ENCODE measurements at places on chromosomes 13 and 19.
A peak's percentile ranks its signal among the peaks of the same experiment; 100 is the strongest.

DNA sequence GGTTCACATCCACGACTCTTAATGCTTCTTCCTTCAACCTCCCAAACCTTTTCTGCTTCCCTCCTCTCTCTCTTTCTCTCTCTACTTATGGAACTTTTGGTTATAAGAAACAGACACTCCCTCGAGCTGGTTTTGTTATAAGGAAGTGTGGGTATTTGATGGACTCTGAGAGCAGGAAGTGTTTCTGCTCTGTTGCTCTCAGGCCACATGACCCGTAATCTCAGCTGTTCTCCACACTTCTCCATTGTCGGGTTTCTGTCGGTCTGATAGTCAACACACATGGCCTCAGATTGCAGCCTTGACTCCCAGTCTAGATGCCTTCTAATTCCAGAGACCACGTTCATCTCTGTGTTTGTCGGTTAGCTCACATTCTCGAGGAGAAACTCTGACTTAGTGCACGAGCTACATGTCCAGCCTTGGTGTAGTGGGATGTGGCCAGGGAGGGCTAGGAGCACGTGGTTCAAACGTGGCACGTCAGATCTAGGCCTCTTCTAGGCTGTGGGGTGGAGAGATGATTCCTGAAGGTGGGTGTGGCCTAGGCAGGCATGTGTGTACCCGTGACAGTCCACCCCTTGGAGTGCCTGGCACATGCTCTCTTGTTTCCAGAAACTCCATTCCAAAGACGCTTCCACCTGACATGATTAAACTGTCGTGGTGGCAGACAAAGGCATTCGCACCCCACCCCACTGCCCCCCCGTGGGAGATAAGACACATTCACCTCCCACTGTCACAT lies 26.3 kb downstream of the CNFN start:
- DNase-seq, result no peak

DNA sequence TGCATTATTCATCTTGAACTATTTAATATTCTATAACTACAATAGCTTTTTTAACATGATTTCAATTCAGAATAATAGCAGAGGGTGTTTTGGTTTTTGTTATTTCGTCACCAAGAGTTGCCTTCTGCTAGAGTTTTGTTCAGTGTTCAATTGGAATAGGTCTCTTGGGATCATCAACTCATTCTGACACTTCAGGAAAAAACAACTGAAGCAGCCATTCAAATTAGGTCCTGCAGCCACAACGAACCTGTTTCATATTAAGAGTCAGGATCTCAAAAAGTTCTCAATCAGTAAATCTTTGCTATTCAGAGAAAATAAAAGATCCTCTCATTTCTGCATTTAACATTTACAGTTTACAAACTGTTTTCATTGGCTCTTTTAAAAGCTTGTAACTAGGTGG lies 2.4 kb upstream of the CHAMP1 start:
- DNase-seq, result no peak

GRCh38 chr19:48836089-48837017 lies at the start of gene HSD17B14:
Gene HSD17B14 (minus strand): TSS chr19:48836491. CDS start chr19:48836411, 80 bp downstream.
- DNase-seq, result peak; percentile 30

- no peak for DNase-seq
These were observed 25.9 kb upstream of the OR10H2 start for GRCh38 chr19:15701757-15702533.

- DNase-seq, result no peak
These were observed 23.0 kb upstream of the ZNF536 start for GRCh38 chr19:30349131-30349730.

GRCh38 chr13:62014299-62014698 lies 598.6 kb upstream of the PCDH20 start:
- DNase-seq, result peak; percentile 56

DNA sequence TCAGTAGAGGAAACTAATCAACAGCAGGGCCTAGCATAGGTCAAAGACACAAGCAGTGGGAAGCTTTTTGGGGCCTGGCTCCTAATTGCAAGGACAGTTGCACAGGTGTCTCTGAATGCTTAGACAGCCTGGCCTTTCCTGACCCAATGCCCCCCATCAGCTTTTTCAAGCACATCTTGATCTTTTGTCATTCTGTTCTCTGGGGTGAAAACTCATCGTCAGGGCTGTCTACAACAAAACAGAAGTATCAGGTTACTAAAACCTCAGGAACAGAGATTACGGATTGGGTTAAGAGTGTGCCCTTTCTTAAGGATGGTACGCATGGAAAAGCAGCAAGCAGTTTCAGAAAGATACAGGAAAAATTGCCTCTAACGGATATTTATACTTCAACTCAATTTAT lies 8.3 kb upstream of the ZNF254 start:
- DNase-seq, result no peak

DNA sequence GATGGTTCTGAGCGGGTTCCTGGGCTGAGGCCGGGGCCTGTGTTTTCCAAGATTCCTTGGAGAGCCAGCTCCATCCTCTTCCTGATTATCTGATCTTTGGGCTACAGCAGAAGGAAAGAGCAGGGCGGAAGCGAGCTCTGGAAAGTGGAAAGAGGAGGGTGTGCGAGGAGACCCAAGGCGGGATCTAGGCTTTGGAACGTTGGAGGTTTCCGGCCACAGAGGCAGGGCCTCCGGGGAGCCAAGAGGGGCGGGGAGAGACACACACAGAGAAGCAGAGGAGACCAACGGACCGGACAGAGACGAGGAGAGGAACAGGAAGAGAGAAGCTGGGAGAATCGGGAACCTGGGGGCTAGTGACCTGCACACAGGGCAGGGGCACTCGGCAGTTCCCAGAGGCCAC lies at the start of gene CLEC11A:
Gene CLEC11A, plus strand, starts transcription at position 296 of the 400 bp plus-strand sequence. CDS start 162 bp downstream, outside the sequence.
- peak; percentile 89 for DNase-seq

DNA sequence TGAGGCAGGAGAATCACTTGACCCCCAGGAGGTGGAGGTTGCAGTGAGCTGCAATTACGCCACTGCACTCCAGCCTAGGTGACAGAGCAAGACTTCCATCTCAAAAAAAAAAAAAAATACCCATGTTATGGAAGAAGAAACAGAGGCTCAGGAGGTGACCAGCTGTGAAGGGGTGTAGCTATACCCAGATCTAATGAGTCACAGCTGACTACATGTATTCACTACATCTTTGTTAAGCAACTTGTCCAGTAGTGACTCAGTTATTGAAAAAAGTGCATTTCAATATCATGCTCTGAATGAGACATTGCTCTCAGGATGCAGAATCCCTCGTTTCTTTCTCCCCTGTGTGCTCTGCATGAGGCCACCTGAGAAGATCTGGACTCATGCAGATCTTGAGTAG lies 16.1 kb upstream of the SPART start:
- peak; percentile 90 for DNase-seq

DNA sequence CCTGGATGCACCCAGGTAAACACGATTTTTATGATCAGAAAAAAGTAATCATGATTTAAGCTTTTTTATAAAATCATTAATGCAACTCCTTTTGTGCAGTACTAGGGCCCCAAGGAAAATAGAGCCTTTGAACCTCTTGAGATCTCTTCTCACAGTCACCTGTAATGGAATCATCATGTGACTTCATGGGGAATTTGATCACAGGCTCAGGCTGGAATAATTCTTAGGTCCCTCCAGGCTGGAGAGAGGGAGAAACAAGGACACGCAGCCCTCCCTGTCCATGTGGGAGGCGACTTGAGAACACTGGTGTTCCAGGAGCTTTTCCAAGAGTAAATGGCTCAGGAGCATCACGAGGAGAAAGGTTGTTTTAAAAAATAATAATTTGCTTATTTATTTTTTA lies 156.1 kb downstream of the NUFIP1 start:
- DNase-seq, result no peak

DNA sequence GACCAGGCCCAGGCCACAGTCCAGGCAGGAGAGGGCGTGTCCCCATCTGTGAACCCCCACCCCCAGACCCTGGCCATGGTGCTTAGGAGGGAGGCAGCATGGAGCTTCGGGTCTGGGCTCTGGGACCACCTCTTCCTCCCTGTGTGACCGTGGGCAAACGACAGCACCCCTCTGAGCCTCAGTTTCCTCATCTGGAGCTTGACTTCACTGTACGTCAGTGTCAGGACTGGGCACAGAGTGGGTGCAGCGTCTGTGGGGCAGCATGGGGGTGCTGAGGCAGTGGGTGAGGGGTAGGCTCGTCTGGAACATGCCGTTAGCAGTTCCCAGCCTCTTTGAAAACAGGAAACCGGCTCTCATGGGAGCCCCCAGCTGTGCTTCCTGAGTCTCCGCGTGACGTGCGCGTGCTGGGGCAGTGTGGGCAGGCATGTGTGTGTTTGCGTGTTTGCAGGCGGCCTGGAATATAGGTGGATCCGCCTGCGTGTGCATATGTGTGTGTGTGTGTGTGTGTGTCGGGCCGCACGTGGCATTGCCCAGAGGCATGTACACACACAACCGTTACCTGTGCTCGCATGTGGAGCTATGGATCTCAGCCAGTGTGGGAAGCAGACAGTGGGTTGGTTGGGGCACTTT lies 15.8 kb downstream of the ARRDC2 start:
- no peak for DNase-seq

- DNase-seq, result peak; percentile 87
These were observed 2724.7 kb downstream of the PCDH9 start for GRCh38 chr13:64505336-64505910.

DNA sequence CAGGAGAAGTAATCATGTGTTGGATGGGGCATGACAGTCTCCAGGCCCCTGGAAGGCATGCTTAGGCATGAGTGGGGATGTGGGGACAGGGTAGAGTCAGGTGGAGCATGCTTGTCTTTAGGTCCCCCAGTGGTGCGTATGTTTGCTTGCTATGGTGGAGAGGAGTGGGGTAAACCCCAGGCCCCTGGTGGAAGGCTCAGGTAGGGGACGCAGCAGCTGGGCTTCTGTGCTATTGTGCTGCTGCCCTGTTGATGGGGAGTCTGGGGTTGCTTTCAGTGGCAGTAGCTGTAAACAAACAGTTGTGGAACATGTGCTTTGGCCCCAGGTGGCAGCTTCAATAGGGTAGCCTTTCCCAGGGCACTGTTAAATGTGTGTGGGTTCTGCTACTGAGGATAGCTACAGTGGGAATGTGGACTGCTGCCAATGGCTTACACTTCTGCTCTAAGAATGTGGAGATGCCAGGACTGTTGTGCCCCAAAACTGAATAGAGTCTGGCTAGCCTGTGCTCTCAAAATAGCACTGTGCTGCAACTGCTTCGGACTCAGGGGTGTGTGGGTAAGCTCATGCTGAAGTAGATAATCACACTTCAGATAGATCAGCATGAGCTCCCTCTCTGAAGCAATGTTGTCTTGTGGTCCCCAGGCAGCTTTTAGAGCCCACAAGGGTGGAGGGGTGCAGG lies 1257.3 kb downstream of the DIAPH3 start:
- DNase-seq, result no peak

DNA sequence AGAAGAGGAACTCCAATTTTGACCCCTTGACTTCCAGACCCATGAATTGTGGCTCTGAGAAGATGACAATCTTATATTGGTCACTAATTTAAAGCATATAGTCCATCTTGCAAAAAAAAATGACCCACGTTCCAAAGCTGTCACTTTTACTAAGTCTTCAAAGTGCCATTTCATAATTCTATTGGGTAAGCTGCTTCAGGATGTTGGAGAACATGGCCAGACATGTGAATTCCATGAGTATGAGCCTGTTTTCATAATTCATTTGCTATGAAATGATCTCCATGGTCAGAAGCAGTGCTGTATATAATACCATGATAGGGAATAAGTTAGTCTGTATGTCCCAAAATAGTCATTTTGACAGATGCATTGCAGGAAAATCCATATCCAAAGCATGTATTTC lies 1787.3 kb downstream of the SLITRK5 start:
- no peak for DNase-seq

- DNase-seq, result no peak
These were observed 41.4 kb upstream of the GPI start for GRCh38 chr19:34323433-34324204.

GRCh38 chr13:98144801-98145350 lies 2.0 kb downstream of the FARP1 start:
- peak; percentile 76 for DNase-seq

- peak; percentile 72 for DNase-seq
These were observed 213.3 kb upstream of the MIR17HG start for GRCh38 chr13:91133941-91134802.

Data from ELR (cell line).